ENCODE measurements at places on chromosomes 11 and 22.
A peak's percentile ranks its signal among the peaks of the same experiment; 100 is the strongest.

- no peak for DNase-seq
Observed at GRCh38 chr11:113613619-113614018, 92.5 kb downstream of the TMPRSS5 start.

- no peak for DNase-seq
Observed at GRCh38 chr11:95500466-95500865, 269.5 kb upstream of the SESN3 start.

- no peak for DNase-seq
Observed at GRCh38 chr11:19698493-19699292, 13.9 kb upstream of the NAV2 start.

- no peak for DNase-seq
Observed at GRCh38 chr11:8268530-8269400, 5.1 kb upstream of the LMO1 start.

DNA sequence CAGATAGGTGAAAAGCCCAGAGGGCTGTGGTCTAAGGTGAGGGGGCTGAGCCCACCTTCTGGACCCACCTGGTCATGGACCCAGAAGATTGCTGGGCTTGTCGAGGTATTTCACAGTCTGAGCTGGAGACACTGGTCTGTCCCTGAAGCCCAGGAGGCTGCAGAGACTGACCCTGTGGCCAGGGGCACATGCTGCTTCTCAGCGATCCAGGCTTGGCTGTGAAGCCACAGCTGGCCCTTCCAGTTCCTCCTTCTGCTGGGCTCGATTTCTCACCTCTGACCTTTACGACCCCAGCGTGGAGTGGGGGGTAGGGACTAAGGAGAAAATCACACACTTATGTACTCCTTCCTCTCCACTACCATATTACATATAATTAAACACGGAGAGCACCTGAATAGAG is 88.5 kb downstream of the NECTIN1 start:
- no peak for DNase-seq

DNA sequence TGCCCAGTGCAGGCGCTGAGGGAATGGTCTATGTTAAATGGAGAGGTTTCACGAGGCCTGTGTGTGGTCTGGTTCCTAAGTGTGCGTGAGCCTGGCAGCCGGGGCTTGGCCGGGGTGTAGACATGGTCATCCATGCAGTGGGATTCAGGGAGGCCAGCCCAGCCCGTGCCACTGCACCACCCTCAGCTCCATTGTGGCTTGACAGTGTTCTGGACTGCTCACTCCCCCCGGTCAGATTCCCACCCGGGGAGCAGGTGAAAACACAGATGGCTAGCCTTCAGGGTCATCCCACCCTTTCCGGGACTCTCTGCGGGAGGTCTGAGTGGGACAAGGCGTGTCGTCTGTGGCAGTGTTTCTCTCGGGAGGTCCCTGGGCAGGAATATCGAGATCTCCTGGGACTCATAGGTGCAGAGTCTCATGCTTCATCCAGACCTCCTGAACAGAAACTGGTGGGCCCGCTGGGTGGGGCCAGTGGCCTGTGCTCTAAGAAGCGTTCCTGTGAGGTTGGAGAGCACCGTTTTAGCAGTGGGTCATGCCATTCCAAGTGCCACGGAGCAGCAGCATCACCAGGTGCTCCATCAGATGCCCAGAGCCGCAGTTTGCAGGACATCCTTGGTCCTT is 52.3 kb downstream of the ST14 start:
- no peak for DNase-seq

- no peak for DNase-seq
Observed at GRCh38 chr22:39596601-39597000, 26.0 kb downstream of the CACNA1I start.

GRCh38 chr11:5291207-5291838 is 10.4 kb downstream of the OR51B4 start:
- peak; percentile 25 for DNase-seq

DNA sequence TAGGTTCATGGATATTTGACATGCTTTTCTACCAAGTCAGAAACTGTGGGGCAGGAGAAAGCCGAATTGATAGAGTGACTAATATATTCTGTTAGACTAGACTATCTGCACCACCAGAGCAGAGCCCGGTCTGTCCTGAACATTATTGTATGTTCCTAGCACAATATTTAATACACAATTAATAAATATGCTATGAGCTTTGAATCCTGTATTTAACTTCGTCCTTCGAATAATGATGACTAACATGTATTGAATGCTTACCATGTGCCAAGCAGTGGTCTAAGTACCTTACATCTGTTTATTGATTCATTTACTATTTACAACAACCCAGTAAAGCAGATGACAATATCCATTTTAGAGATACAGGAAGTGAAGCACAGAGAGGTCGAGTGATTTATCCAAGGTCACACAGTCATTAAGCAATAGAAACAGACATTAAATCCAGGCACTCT is 44.8 kb upstream of the ANO3 start:
- no peak for DNase-seq

- no peak for DNase-seq
Observed at GRCh38 chr11:104390651-104391050, 226.7 kb upstream of the PDGFD start.

DNA sequence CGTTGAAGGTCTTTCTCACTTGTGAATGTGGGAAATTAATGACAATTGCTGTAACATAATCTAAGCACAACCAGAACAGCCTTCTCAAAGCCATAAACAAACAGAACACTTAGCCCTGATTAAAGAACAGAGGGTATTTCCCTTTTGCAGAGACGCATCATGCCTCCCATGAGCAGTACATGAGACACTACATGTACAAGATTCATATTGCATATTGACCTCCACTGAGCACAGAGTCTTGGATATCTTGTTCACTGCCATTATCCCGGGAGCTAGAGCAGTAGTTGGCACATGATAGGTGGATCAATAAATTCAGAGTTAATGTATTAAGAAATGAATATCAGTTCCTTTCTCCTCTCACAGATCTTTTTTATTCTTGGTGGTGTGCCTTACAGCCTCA is 1194.3 kb upstream of the TENM4 start:
- no peak for DNase-seq

DNA sequence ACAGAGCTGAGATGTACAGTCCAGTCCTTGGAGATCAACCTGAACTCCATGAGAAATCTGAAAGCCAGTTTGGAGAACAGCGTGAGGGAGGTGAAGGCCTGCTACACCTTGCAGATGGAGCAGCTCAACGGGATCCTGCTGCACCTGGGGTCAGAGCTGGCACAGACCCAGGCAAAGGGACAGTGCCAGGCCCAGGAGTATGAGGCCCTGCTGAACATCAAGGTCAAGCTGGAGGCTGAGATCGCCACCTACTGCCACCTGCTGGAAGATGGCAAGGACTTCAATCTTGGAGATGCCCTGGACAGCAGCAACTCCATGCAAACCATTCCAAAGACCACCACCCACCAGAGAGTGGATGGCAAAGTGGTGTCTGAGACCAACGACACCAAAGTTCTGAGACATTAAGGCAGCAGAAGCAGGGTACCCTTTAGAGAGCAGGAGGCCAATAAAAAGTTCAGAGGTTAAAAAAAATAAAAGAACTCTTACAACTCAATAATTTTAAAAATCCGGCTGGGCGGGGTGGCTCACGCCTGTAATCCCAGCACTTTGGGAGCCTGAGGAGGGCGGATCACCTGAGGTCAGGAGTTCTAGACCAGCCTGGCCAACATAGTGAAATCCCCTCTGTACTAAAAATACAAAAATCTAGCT is 69.9 kb upstream of the RTL6 start:
- no peak for DNase-seq

DNA sequence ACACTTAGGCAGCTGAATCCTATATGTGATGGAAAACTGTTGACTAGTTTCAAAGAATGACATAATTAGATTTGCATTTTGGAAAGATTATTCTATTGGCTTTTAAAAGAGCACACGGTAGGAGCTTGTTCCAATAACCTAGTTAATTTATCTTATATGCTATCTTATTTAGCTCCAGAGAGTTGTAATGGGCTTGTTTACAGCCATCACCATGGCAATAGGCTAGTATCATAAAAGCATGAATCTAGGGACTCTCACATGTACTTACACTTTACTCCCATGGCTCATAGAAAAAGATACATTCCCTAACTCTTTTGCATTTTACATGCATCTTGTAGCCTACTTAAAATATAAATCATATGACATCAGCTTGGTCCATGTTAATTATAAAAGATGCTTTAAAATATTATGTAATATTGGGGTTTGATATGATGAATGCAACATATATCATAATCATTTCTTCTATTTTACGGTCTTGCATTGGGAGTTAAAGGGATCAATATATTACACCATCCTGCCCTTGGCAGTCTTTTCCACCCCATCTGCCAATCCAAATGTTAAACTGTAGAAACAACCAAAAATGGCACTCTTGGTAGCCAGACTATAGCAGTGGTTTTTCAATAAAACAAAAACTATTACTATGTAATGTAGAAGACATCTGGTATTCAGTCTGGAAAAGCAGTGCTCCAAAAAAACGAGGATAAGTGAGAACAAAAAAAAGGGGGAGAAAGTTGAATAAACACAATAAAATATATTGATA is 2254.0 kb downstream of the LRRC4C start:
- DNase-seq, result no peak

GRCh38 chr11:60887556-60887955 is 18.8 kb downstream of the PRPF19 start:
- DNase-seq, result no peak

DNA sequence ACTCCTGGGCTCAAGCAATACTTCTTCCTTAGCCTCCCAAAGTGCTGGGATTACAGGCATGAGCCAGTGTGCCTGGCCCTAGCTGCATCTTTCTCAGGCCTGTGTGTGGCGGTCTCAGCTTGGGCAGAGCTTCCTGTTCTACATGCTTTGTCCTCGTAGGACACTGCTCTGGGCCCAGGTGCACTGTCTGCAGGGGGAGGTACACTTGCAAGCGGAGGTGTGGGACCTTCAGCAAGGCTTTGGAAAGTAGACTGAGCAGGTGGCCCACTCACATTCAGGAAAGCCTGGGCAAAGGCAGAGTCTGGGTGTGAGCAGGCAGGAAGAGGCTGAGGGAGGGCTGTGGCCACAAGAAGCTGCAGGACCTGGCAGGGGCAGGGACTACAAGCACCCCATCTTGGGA is 33.6 kb upstream of the SUSD2 start:
- DNase-seq, result no peak

DNA sequence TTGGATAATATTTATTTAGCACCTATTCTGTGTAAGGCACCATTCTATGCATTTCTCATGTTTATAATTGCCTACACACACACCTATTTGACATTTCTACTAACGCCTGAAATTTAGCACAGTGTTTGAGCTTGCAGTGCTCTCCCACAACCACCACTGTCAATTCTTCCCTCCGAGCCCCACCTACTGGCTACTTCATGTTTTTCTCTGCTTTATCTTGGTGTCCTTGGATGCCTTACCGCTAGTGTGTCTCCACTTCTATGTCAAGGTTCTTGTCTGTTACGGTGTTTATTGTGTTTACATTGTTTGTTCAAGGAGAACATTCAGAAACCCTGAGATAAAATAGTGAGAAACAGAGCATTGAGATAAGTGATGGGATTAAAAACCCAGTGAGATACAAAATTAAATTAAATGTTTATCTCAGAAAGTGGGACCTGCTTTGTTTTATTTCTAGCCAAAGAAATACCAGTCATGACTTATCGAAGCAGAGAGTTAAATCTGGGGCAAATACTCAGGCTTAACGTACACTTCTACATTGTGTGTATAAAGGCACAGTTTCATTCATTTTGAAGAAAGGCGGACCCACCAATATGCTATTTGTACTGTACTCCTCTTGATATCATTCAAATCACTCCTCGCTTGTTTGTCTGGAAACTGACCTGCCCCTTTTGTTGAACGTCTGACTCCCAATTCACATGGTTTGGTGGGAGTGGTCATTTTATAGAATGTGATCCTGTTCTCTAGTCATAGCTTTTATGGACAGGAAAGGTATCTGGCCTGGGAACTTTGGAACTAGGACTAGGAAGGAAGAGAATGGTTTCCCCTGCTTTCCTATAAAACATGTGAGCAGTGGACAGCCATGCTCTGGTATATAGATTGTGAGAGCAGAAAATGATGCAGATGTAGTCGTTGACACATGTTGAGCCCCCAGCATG is 39.2 kb upstream of the SLC36A4 start:
- no peak for DNase-seq

- peak; percentile 36 for DNase-seq
Observed at GRCh38 chr11:19742588-19743292, 30.1 kb downstream of the NAV2 start.

DNA sequence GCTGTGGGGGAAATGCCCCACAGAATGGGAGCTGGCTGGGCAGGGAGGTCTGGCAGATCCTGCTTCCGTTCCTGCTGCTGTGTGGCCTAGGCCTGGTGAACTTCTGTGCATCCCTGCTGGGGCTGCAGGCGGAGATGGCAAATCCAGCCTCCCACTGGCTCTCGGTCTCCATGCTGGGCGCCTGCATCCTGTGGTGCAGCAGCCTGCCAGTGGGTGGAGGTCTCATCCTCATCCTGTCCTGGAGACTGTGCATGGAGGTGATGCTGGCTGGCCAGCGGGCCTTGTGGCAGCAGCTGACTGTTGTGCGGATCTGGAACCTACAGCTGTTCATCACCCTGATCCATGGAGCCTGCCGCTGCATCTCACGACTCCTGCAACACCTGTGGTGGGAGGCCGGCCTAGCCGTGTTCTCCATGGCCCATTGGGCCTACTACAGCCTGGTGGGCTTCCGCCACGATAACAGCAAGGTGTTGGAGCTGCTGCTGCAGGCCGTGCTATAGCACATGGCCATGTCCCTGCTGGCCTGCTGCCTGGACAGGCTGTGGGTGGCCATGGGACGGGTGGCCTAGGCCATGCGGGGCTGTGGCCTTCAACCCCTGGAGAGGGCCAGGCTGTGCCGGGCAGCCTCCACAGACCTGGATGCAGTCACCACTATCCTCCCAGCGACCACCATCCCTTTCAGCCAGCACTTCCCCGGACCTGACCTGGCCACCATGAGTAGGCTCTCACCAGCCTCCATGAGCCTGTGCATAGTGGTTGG is 8.8 kb upstream of the RPL3 start:
- no peak for DNase-seq

GRCh38 chr11:40328890-40329614 is 1130.4 kb downstream of the LRRC4C start:
- no peak for DNase-seq

DNA sequence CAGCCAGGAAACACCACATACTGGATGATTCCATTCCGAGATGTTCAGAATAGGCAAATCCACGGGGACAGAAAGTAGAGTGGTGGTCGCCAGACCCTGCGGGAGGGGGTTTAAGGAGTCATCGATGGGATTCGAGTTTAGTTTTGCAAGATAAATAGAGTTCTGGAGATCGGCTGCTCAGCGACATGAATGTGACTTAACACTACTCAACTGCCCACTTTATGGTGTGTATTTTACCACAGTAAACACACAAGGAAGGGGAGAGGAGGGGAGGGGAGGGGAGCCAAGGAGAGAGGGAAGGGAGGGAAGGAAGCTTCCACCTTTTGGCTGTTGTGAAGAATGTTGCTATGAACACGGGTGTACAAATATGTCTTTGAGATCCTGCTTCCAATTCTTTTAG is 10.4 kb upstream of the ARHGAP8 start:
- DNase-seq, result no peak

- DNase-seq, result no peak
Observed at GRCh38 chr11:67261640-67261945, 4.7 kb upstream of the GRK2 start.

GRCh38 chr11:2789791-2790567 is 90.2 kb upstream of the KCNQ1OT1 start:
- DNase-seq, result no peak

- DNase-seq, result no peak
Observed at GRCh38 chr11:109553284-109553683, 131.3 kb downstream of the C11orf87 start.
